GM12878 (cell line): ENCODE measurements at places on chromosomes 5 and 9. TPM values are rescaled to one million over a fixed set of nuclear protein-coding genes. Genes with fewer than 3 reads are reported as not detected.

EIF4EBP3 gene
- polyA plus RNA-seq: 9.7 and 10.2 TPM in 2 replicates

CD180 gene
- 1.0 and 1.5 TPM in 2 replicates for polyA plus RNA-seq

FAM78A gene
- 7.2 and 10.1 TPM in 2 replicates for polyA plus RNA-seq

GADD45G gene
- 0.29 and 0.54 TPM in 2 replicates for polyA plus RNA-seq

SARDH gene
- not detected in 2 replicates for polyA plus RNA-seq

CNTNAP3 gene
- polyA plus RNA-seq: not detected in 2 replicates

FAM153A gene
- not detected in 2 replicates for polyA plus RNA-seq

FNIP1 gene
- polyA plus RNA-seq: 11.3 and 14.1 TPM in 2 replicates

MEGF10 gene
- polyA plus RNA-seq: not detected in 2 replicates

CRHBP gene
- not detected in 2 replicates for polyA plus RNA-seq

GPX8 gene
- polyA plus RNA-seq: not detected in 2 replicates

ORM2 gene
- polyA plus RNA-seq: not detected in 2 replicates
